ENCODE measurements at places on chromosomes 5 and 9.

- no peak for DNase-seq
Observed at GRCh38 chr5:71891406-71891805, 172.3 kb downstream of the CARTPT start.

- no peak for DNase-seq
Observed at GRCh38 chr9:120904978-120905301, 21.7 kb downstream of the TRAF1 start.

- no peak for DNase-seq
Observed at GRCh38 chr9:89234205-89235067, 55.8 kb upstream of the SHC3 start.

DNA sequence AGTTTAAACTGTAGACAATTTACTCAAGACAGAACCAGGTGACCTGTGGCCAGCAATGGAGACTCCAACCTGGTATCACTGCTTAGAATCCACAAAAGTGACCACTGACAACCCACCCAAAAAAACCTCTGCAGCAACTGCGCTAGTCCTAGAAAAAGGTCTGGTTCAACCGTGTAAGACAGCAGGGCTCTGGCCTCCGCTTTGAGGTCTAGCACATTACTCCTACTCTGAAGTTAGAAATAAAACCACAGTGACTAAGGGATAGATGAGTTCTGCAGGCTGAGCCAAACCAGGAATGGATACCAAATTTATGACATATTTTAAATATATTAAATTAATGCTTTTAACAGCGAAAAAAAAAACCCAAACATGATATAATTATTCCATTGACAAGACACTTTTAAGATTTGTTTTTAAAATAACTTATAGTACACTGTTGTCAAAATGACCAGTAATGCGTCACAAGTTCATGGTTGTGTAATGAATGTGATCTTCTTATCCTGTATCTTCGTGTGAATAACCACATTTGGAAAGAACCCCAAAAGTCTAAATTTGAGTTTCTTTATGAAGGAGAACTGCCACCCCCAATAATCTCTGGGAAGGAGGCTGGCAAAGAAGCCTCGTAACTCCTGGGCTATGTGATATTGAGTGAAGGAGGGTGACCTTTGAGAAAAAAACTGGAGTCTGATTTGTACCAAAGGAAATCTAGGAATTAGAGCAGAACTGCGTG, 101.9 kb upstream of the SLC44A1 start:
- DNase-seq = no peak
